Psoas muscle (tissue), 8 donors: ENCODE measurements at places on chromosomes 11 and 22.

DNA sequence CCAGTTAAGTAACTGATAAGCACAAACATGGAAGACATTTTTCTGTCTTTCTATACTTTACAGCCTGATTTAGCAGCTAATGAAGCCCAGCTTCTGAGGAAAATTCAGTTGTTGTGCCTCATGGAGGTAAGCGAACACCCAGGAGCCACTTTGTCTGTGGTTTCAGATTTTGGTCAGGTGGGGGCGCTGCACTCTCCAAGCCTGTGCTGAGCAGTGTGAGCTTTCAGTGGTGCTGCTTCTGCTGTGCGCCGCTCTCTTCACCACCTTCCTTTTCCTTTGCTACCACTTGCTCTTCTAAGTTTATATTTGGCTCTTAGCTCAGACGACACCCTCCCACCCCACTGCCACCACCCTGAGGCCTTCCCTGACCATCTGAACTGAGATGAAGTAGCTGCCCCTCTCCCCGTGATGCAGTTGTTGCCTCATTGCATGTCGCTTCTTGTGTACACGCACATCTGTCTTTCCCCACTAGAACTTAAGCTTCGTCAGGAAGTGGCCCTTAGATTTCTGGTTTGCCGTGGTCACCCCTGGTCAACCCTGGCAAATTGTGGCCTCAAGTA lies 14.0 kb downstream of the PSMD13 start:
- DNase-seq: peak; percentile 50

- DNase-seq: no peak
These were observed 62.7 kb downstream of the LIF start for GRCh38 chr22:30183861-30184278.

- no peak for DNase-seq
These were observed 4.8 kb upstream of the SAA2 start for GRCh38 chr11:18253233-18253632.

DNA sequence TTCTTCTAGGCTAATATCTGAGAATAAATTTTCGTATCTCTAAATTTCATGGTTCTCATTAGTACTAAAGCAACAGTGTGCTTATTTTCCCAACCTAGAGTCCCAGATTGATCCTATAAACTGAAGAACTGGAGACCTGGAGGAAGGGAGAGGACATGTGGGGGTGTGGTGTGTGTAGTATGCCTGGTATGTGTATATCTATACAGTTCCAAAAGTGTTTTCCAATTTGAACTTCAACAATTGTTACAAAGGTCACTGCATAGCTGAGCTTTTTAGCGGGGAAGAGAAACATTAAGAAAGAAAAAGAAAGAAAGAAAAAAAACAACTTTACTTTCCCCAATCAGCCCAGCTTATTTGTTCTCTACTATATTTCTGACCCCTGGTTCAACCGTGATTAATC lies 152.1 kb downstream of the SOX6 start:
- no peak for DNase-seq
